Kasumi-1 (cell line): ENCODE measurements at places on chromosomes 5 and 9.

GRCh38 chr5:139064613-139065012, 133.6 kb downstream of the SIL1 start:
- no peak for DNase-seq

- no peak for DNase-seq
These were observed 22.4 kb downstream of the SLC9A3 start for GRCh38 chr5:501831-502184.

DNA sequence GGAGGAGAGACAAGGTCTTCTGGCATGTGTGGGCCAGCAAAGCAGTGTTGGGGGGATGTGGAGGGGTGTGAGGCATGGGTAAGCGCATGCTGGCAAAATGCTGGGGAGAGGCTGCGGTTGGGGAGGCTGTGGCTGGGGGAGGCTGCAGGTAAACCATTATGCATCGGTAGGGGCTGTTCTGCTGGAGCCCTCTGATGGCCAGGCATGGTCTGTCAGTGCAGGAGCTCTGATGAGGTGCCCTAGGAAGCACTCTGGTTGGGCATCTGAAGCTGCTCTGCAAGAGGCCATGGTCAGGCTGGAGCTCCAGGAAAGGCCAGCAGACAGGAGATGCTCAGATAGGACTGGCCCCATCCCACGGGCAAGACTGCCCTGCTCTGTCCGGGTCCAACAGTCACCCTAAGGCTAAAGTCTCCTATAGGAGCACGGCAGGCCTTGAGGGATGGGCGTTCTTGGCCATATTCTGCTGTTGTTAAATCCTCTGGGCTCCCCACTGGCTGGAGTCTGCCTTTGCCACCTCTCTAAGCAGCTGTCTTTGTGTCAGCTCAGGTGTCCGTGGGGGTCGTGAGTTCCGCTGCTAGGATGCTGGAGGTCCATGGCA, 28.7 kb downstream of the ITGA2 start:
- DNase-seq: no peak

DNA sequence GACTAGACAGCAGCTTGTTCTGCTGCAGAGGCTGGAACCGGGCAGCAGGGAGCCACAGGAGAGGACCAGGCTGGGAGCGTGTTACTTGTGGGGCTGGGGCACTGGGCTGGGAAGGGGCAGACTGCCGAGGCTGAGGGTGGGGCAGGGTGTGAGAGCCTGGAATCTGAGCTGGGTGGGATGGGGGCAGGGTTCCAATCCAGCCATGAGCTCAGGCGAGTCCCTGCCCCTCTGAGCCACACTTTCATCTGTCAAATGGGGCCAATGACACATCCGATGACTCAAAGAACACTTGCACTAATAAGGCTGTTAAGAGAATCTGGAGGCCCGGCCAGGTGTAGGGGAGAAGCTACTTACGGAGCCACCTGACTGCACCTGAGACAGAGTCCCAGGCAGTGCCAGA, 18.7 kb upstream of the WDR38 start:
- no peak for DNase-seq

DNA sequence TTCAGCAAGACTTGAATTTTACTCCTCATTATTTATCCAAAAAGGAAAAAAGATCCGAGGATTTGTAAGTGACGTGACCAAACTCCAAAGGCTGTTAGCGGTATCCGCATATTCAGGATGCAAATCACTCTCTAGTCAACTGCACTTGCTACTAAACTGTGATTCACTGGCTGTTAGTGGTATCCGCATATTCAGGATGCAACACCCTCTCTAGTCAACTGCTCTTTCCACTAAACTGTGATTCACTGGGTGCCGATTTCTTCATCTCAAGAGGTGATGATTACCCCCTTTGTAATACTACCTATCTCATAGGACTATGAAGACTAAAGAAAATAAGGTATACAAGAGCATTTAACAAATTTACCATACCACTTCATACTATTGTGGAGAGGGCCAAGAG, 5.7 kb downstream of the MAPKAP1 start:
- no peak for DNase-seq

DNA sequence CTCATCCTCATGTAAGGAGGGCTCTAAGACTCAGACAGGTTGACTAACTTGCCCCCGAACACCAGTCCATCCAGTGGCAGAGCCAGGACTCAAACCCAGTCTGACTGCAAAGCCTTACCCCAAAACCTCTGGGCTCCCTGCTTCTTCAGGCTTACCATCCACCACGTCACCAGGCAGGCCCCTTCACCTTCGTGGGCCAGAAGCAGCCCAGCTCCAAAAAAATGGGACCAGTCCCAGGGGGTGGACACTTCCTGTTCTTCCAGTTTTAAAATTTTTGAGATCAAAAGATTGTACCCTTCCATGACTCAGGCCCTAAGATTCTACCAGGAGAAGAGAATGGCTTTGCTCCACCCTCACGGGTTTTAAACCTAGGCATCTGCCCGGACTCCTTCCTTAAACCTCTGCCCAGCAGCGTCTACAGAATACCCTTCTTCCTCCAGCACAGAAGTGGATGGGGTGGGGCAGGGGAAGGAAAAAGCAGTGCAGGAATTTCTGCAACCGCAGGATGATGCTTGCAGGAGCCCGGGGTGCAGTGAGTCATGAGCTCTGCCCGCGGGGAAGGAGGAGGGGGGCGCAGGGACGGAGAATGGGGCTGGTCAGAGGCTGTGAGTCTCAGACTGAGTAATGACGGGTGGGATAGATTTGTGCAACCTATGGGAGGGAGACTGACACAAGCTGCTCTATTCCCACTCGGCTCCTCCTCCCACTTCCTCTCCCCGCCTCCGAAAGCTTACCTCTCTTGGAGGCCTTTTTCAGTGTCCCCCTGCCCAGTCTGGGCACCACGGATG, 50.4 kb upstream of the STXBP1 start:
- DNase-seq: peak; percentile 67
